ENCODE measurements at places on chromosomes 6 and 20. TPM values are rescaled to one million over a fixed set of nuclear protein-coding genes. Genes with fewer than 3 reads are reported as not detected.

SLC17A3 gene
- not detected for total RNA-seq

HSPA1L gene
- total RNA-seq: 1.3 TPM

L3MBTL3 gene
- 15.5 TPM for total RNA-seq

UNC5CL gene
- not detected for total RNA-seq

LY6G6C gene
- total RNA-seq: under 0.01 TPM

TEAD3 gene
- 6.9 TPM for total RNA-seq

GGTLC1 gene
- total RNA-seq: not detected

PAQR8 gene
- 6.2 TPM for total RNA-seq

OPRL1 gene
- total RNA-seq: 0.19 TPM

CST4 gene
- total RNA-seq: 0.77 TPM

OOEP gene
- not detected for total RNA-seq

GRM1 gene
- under 0.01 TPM for total RNA-seq

ENPP3 gene
- total RNA-seq: under 0.01 TPM

CD40 gene
- total RNA-seq: 14.9 TPM

AKAP12 gene
- total RNA-seq: 198 TPM
